ENCODE measurements at places on chromosomes 11 and 22. TPM values are rescaled to one million over a fixed set of nuclear protein-coding genes. Genes with fewer than 3 reads are reported as not detected.

YAP1 gene
- total RNA-seq: 240 TPM

ZC3H12C gene
- total RNA-seq: 9.7 TPM

KRTAP5-4 gene
- not detected for total RNA-seq

CYP2D6 gene
- 0.25 TPM for total RNA-seq

SCGB1C1 gene
- not detected for total RNA-seq

Measured in uterine smooth muscle cell (primary cell).